ENCODE measurements at places on chromosomes 1 and 21. TPM values are rescaled to one million over a fixed set of nuclear protein-coding genes. Genes with fewer than 3 reads are reported as not detected.

GRCh38 chr21:37422382-37422781 lies 55.8 kb downstream of the DYRK1A start:
- DNase-seq = no peak

DNA sequence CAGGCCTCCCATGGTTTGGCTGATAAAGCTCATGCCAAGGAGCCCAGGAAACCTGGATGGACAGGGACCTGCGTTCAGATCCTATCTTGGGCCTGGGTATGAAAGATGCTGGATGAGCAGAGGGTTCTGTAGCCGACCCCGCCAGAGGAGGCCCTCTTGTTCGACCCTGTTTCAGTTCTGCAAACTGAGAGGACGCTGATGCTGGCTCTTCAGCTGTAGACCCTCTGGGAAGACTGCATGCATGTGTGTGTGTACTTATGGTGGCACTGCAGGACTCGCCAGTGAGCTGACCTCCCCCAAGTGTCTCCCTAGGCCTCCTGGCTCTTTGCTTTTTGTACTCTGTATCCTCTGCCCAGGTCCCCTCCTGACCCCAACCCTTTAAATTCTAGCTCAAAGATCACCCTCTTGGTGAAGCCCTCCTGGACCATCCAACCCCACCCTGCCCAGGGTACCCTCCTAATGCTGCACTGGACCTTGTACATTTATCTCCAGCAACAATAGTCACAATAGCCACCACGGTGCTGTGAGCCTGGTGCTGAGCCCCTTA lies 1.6 kb downstream of the EPS8L3 start:
- no peak for DNase-seq

Gene TAS1R1
- not detected for total RNA-seq

- no peak for DNase-seq
Observed at GRCh38 chr1:230348386-230349019, 77.6 kb downstream of the PGBD5 start.

DNA sequence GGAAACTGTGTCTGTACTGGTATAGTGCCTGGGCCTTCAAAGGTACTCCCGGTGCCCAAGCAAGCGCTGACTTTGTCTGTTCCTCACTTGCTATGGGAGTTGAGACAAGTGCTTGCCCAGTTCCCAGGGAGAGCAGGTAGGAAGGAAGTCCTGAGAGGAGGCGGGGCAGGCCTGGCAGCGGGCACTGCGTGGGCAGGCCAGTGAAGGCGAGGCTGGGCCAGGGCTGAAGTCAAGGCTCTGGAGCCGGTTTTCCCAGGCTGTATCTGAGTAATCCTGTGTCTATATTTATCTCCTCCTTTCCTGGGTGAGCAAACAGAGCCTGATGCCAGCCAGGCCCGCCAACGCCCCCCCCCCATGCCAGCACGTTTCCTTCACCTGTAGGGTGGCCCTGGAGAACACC lies 15.9 kb upstream of the EDN2 start:
- no peak for DNase-seq

Gene PTBP2
- total RNA-seq = 197 TPM

Gene DCAF6
- total RNA-seq = 114 TPM

DNA sequence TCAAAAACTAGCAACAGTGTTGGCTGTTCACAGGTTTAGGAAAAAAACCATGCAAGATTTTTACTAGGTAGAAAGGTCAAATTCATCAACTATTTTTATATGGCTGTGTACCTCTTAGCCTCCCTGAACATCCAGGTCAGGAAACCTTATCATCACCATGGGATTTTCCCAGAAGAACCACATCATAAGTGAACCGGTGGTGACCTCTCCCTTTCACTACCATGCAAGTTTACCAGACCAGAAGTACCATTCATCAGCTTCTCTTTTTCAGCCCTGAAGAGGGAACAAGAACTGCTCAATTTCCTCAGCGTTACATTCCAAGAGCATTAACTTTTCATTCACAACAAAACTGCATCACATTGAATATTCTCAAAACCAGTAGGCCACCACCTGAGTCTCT lies 5.9 kb downstream of the SSBP3 start:
- DNase-seq = no peak

Gene KRTAP13-2
- not detected for total RNA-seq

DNA sequence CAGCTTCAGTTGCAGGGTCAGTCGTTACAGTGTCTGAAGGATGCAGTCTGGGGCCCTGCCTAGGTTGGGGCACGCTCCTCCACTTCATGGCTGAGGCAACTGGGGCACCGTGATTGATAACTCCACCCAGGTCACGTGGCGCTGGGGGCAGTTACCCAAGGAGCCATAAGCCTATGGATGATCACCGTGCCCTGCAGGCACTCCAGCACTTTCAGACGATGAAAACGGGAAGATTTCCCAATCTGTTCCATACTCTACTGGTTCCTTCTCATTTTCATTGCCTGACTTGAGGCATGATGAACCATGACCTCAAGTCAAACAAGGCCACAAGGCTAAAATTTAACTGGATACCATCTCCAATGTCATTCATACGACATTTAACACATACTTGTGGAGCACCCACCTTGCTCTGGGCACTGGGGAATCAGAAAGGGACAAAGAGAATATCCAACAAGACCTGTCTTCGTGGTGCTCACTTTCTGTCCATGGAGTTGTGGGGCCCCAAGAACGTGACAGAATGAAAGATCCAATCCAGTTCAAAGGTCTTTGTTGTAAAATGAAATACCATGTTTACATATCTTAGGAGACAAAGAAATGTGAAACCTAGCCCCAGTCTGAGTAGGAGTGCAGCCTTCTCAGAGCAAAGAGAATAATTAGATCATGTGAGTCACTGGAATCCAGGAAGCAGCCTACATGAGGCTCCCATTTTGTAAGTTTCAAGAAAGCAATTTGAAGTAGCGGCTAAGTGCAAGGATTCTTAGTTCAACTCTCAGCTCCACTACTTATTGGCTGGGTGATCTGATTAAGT lies 39.4 kb upstream of the SPOCD1 start:
- DNase-seq = no peak

- DNase-seq = no peak
Observed at GRCh38 chr1:174118751-174119150, 40.6 kb upstream of the RABGAP1L start.

- no peak for DNase-seq
Observed at GRCh38 chr1:36523230-36523495, 40.5 kb upstream of the CSF3R start.

Gene TFF3
- total RNA-seq = 6.8 TPM

DNA sequence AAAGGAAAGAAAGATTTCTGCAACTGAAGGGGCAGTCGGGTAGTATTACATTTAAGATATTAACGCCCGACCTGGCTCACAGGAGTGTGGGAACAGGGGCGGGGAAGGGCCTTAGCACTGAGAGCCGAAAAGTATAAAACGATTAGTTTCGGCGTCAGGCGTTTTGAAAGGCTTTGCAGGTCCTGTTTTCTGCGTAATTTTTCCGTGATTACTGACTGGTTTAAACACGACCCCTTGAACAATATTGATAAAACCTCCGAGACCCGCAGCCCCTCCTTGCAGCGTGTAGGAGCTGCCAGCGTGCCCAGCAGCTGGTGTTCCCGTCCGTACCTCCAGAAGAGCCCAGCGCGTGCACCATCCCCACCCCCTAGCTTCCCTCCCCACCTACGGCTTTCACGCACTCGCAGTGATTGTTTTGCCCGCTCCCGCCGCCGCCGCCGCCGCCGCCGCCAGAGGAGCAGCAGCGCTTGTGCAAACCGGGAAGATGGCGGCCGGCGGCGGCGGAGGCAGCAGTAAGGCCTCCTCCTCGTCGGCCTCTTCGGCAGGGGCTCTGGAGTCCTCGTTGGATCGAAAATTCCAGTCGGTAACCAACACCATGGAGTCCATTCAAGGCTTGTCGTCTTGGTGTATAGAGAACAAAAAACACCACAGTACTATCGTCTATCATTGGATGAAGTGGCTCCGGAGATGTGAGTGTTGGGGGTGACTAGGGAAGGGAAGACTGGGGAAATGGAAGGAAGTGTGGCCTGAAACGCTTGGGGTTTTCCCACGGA lies 470 bp downstream of the RPRD2 start:
- DNase-seq = no peak

GRCh38 chr1:24195874-24196273 lies 8.8 kb upstream of the IFNLR1 start:
- DNase-seq = no peak

DNA sequence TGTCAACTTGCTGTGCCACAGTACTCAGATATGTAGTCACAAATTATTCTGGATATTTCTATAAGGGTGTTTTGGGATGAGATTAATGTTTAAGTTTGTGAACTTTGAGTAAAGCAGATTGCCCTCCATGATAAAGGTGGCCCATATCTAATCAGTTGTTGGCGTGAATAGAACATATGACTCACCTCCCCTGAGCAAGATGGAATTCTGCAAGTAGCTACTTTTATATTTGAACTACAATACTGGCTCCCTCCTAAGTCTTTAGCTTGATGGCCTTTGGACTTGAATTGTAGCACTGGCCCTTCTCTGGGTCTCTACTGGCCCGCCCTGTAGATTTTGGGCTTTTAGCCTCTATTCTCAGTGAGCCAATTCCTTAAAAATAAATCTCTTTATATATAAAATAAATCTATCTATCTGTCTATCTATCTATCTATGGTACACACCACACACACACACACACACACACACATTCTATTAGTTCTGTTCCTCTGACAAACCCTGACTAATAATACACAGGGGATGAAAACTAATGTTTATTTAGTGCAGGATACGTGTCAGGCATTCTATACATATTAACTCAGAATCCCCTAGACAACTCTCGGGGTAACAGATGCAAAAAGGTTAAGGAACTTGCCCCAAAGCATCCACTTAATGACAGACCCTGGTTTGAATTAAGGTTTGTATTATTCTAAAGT lies 37.9 kb upstream of the PDC start:
- no peak for DNase-seq

DNA sequence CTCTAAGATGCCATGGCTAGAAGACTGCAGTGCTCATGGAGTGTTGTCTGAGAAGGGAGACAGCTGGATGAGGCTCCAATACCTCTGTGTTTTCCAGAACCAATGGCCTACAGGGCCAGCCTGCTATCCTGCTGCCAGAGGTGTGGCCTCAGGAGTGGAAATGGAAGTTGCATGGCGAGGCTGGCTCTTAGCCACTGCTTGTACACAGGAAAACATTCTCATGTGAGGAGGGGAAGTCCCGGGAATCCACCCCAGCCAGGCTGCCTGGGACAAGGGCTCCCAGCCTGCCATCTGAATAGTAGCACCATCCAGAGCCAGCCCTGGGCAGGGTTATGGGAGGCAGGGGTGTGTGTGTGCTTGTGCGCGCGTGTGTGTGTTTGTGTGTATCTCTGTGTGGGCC lies 56.5 kb downstream of the SDC3 start:
- DNase-seq = no peak

DNA sequence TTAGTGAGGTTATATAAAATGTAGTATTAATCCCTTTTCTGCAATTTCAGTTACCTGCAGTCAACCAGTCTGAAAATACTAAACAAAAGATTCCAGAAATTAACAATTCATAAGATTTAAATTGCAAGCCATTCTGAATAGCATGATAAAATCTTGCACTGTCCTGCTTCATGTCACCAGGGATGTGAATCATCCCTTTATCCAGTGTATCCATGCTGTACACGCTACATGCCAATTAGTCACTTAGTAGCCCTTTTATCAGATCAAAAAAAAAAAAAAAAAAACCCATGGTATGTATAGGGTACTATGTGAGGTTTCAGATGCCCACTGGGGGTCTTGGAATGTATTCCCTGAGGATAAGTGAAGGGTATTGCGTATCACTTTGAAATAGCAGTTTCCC lies 191.3 kb upstream of the HP1BP3 start:
- no peak for DNase-seq

DNA sequence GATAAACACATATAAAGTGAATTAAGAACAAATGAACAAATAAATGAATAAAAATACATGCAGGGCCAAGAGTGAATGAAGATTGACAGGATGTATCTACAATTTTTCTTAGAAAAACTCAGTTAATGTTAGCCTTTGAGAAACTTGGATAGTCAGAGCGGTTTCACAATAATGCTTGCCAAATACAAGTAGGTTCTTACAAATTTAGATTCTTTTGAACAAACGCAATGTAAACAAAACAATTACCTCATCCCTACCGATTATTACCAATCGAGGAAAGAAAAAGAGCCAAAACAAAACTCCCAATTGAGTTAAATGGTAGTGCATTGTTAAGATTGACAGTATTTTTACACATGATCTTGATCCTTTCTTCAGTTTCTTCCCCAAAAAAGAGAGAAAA lies 176.9 kb upstream of the DEPDC1 start:
- DNase-seq = no peak

- DNase-seq = no peak
Observed at GRCh38 chr21:33811167-33812010, 104.2 kb downstream of the ATP5PO start.

Gene OR10Z1
- total RNA-seq = not detected

Gene S100A8
- 16.5 TPM for total RNA-seq

DNA sequence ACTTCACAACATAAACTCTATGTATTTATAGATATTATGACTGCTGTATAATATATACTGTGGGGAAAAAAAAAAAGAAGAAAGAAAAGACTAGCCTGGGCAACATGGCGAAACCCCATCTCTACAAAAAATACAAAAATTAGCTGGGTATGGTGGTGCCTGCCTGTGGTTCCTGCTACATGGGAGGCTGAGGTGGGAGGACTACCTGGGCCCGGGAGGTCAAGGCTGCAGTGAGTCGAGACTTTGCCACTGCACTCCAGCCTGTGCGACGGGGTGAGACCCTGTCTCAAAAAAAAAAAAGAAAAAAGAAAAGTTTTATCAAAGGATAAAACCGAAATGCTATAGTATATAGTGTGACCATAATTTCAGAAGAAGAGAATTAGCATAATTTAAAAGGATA lies 2.7 kb downstream of the EXOC8 start:
- no peak for DNase-seq

Gene ARPC5
- total RNA-seq = 145 TPM

- DNase-seq = no peak
Observed at GRCh38 chr1:154006136-154006535, 15.6 kb downstream of the RPS27 start.

DNA sequence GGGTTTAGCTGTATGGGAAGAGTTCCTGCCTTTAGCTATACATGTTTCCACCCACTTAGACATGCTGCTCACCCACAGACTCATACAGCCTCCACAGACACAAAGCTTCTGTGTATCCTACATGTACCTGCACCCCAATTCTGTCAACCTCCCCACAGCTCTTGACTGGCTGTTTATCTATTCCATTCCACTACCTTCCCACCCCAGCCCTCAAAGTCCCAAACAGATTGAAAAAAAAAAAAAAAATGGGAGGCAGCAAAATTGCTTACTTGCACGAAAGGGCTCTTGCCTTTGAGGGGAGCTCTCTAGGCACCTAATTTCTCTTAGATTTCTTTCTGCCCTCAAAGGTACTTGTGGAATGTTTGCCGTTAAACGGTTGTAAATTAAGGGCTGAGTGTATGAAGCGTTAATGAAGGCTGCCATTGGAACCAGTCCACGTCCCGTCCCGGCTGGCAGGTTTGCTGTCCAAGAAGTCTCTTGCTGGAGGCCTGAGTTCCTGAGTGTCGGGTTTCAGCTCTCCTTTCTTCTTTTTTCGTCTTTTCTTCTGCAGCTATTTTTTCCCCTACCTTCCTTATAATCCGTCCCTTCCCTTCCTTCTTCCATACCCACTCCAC lies 43.6 kb downstream of the PBX1 start:
- DNase-seq = no peak
